ENCODE measurements at places on chromosomes 11 and 22.

- DNase-seq = no peak
These were observed 65.6 kb upstream of the FAR1 start for GRCh38 chr11:13602844-13603243.

GRCh38 chr11:1759851-1760220, 3.9 kb downstream of the CTSD start:
- DNase-seq = no peak

GRCh38 chr11:134581121-134581626, 169.1 kb upstream of the B3GAT1 start:
- DNase-seq = no peak

DNA sequence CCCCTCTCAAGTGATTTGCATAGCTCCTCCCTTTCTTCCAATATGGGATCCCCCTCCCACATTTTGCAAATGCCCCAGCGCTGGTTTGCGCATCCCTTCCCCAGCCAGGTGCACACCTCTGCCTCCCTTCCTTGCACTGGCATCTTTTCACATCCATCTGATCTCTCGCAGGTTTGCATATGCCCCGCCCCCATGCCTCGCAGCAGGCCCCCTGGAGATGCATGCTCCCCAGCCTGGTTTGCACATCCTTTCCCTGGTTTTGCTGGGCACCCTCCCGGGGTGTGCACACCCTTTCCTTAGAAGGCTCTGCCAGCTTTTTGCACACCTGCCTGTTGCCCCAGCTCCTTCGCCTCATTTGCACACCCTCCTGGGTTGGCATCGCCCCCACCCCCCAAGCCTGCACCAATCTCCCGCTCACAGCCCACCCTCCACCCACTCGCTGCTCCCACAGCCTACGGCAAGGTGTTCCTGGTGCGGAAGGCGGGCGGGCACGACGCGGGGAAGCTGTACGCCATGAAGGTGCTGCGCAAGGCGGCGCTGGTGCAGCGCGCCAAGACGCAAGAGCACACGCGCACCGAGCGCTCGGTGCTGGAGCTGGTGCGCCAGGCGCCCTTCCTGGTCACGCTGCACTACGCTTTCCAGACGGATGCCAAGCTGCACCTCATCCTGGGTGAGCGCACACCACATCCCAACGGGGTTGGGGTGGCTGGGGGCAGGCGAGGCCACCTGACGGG, 917 bp downstream of the RPS6KA4 start:
- no peak for DNase-seq

DNA sequence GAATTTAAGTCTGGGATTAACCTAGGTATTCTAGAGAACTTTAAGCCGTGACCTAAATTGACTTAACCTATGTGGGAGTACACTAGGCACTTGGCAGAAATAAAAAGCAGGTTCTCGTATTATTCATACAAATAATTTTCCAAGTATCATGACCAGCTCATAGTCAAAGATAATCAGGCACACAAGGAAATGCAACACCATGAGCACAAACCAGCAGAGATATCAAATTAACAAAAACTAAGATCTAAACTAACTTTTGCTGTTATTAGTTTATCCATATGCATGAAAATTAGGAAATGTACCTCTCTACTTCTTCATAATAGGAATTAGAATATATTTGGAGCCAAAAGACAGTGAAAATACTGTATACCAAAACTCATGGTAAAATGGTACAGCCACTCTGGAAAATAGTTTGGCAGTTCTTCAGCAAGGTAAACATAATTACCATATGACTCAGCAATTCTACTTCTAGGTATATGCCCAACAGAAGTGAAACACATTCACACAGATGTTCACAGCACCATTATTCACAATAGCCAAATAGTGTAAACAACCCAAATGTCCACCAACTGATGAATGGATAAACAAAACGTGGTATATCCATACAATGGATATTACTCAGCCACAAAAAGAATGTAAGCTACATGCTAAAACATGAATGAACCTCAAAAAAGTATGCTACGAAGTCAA, 154.1 kb downstream of the ENTHD1 start:
- DNase-seq = no peak

DNA sequence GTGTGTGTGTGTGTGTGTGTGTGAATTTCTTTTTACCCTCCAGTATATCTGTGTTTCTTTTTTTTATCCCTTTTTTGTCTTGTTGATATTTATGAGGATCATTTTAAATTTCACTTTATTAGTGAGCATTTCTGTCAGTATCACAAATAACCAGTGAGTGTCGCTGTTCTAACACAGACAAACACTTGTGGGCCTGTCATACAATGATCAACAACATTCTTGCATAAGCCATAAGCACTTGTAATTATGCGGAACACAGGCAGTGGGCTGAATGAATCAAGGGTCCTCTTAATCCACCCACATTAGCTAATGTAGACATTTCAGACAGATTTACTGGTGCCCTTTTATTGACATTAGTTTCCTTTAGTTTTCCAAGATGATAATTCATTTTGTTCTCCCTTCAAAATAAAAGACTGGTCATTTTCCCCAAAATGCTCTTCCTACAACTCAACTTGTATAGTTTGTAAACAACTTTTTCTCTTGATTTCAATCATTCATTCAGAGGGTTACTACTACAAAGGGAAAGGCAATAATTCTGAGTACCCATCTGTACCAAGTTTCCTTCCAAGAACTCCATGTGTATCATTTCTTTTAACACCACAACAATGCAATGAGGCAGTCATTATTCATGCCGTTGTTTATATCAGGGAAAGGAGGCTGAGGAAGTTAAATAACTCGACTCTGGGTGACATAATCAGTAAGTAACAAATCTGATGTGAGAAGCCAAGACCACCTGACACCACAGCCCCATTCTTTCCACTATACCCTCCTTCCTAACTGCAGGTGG, 34.5 kb upstream of the ANO3 start:
- peak; percentile 63 for DNase-seq

Data from fibroblast of skin of back (primary cell).